Fibroblast of skin of back (primary cell): ENCODE measurements at places on chromosomes 3 and 15.

DNA sequence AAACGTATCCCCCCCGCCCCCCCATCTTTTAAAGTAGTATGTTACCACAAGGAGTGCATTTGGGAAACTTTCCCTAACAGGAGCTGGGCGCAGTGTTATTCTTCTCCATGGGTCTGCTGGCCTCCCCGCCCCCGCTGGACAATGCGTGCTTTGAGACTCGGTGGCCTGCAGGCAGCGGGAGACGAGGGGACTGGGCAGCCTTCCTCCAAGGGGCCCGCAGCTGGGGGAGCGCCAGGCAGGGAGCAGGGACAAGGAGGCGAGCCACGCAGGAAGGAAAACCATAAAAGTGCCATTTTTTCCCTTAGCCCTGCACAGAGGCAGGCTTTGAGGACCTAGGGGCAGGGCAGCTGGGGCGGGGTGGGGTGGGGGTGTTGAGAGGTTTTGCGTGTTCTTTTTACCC lies 14.1 kb downstream of the SOX2 start:
- no peak for DNase-seq

DNA sequence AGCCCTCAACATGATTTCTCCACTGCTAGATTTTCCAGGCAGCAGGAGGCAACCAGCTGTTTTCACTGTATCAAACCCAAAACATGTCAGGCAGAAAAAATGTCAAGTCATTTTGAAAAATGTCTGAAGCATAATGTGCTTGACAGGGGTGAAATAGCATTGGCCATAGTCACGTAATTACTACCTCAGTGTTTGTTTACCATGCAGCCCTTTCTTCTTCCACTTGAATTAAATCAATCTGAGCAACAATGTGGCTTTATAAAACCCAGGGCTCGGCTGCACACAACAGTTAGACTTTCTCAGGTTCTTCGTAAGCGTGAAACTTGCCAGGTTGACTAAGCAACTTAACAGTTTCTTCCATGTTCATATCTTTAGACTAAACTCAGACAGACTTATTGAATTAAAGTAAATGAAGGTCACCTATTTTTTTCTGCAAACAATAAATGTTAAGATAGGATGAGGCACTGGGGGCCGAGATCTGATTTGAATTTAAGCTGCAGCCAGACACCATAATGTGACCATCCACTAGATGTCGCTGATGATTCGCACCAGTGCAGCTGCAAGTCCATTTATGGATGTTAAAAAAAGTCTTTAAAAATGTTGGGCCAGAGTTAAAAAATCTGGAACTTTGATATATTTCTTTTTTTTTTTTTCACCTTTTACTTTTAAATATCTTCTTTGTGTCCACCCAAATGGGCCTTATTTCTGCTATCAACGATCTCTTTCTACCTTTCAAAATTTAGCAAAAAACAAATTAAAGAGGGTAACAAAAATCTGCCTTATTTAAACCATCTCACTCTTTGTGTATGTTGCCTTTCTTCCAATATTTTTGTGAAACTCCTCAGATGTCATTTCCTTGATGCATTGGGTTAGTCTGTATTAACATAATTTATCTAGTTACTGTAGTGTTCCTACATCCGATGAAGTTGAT lies 305.9 kb downstream of the CACNA2D3 start:
- peak; percentile 76 for DNase-seq

DNA sequence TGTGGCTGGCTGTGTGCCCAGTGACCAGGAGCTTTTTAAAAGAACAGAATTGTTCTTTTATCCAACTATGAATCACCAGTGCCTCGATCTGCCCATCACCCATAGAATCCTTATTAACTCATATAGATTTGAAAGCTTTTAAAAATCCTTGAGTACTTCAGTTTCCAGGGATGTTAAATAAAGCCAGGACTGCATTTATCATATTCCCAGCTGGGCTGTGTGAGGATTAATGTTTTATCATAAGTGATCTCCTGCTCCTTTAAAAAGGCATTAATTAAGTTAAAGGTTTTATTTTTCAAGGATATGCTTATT lies 234.0 kb downstream of the MYRIP start:
- DNase-seq, result peak; percentile 73

GRCh38 chr3:63960048-63960711 lies 48.0 kb upstream of the SCAANT1 start:
- DNase-seq, result peak; percentile 71

- no peak for DNase-seq
Measured at GRCh38 chr3:5498981-5499380, 311.5 kb downstream of the EDEM1 start.

DNA sequence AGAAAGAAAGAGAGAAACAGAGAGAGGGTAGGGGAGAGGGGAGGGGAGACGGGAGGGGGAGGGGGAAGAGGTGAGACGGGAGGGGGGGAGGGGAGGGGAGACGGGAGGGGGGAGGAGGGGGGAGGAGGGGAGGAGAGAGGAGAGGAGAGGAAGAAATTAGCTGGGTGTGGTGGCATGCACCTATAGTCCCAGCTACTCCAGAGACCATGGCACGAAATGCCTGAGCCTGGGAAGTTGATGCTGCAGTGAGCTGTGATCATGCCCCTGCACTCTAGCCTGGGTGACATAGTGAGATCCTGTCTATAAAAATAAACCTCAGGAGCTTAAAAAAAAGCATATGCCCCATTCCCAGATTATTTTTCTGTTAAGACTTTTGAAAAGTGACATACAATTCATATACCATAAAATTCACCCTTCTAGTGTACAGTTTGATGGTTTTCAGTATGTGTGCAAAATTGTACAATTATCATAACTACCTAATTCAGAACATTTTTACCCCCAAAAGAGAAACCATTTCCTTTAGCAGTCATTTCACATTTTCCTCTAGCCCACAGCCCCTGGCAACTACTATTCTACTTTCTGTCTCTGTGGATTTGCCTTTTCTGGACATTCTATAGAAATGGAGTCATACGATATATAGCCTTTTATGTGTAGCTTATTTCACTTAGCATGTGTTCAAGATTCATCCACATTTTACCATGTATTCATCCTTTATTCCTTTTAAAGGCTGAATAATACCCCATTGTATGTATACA lies 699.6 kb downstream of the FHIT start:
- no peak for DNase-seq

DNA sequence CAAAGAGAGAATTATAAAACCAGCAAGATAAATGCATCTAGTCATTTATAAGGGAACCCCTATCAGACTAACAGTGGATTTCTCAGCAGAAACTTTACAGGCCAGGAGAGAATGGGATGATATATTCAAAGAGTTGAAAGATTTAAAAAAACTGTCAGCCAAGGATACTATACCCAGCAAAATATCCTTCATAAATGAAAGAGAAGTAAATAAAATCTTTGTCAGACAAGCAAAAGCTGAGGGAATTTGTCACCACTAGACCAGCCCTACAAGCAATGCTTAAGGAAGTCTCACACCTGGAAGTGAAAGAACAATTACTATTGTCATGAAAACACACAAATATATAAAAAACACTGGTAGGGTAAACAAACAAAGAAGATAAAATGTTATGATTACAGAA lies 113.4 kb upstream of the FAM3D start:
- DNase-seq, result no peak

- DNase-seq, result no peak
Measured at GRCh38 chr3:56295161-56295560, 173.1 kb downstream of the ERC2 start.

- no peak for DNase-seq
Measured at GRCh38 chr3:184756151-184757021, 44.5 kb upstream of the MAGEF1 start.

- no peak for DNase-seq
Measured at GRCh38 chr3:72290859-72291638, 506.1 kb upstream of the PROK2 start.

GRCh38 chr3:192501401-192501800 lies 225.9 kb downstream of the FGF12 start:
- DNase-seq, result no peak

DNA sequence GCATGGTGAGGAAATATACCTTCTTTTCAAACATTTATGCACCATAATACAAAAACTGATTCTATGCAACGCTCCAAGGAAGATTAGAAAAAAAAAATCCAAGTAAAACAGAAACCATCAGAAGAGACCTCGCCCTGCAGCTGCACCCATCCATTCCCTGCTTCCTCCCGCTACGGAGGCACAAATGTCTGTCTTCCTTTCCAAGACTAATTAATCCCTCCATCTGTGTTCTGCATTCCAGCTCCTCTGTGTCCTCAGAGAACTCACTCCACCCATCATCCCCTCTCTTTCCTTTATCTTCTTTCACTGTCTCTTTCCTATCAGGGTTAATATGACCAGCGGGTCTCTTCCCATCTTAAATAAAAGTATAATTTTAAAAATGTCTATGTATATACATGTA lies 196.1 kb downstream of the ADAMTSL3 start:
- DNase-seq, result no peak

- DNase-seq, result peak; percentile 74
Measured at GRCh38 chr3:69806735-69807438, 67.6 kb downstream of the MITF start.

DNA sequence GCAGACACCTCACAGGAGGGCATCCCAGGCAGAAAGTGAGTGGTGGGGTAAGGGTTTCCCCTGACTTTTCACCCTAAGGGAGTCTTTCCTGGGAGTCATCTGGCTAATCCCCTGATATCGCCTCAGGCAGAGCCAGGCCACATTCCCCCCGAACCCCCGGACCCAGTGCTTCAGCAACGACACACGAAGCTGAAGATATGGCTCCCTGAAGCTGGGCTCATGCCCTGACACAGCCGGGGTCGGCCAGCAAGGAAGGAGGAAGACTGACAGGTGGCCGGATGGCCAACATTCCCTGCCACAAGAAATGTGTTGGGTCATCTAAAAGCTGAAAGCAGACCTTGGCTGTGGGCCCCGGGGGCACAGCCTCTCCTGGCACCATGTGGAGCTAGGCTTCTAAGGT lies 14.4 kb downstream of the CHST13 start:
- DNase-seq, result no peak

- no peak for DNase-seq
Measured at GRCh38 chr3:172379372-172379771, 68.9 kb downstream of the GHSR start.

DNA sequence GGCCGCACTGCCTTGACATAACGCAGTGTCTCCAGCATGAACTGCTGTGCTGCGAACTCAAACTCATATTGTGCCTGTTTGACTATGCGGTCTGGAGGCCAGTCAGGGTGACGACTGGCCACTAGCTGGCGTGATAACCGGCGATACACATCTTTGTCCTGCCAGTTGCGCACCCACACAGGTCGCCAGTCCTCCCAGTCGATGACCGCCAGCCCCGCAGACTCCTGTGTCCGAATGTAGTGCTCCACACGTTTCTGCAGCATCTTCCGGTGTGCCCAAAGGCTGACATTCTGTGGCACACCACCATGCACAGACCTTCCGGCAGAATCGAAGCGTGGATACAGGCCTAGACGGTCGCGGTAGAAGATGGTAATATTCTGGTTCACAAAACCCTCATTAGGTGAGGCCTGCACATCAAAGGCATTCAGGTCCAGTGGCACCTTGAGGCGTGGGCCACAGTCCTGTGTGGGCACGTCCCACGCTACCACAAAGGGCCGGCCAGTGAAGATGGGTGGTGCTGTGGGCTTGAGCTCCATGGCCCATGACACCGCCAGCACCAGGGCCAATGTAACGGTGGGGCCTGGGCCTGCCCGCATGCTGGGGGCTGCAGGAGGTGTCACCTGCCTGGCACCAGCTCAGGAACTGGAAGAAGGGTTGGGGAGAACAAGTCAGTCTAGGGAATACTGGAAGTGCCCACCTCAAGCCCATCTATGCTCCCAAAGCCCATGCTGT lies 2.5 kb downstream of the HYAL2 start:
- no peak for DNase-seq

GRCh38 chr15:45391746-45392583 lies 13.6 kb upstream of the GATM start:
- DNase-seq, result no peak

GRCh38 chr15:31276596-31277298 lies 49.9 kb upstream of the KLF13 start:
- DNase-seq, result no peak

GRCh38 chr15:45662375-45662774 lies 27.5 kb downstream of the SQOR start:
- no peak for DNase-seq

DNA sequence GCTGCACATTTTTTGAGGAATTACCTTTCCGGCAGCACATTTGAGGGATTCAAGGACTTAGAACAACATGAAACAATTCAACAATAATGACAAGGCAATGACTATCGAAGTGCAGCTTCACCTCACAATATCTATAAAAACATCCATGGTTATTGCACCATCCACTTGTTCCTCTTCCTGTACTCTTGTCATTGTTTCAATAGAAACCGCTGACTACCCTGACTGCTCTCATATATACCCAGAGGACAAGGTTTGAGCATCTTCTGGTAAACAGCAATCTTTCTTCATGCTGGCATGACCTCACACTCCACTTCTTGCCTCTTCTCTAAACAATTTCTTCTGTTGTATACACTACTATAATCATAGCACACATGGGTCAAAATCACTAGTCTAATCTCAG lies 864.9 kb downstream of the FHIT start:
- DNase-seq, result no peak

DNA sequence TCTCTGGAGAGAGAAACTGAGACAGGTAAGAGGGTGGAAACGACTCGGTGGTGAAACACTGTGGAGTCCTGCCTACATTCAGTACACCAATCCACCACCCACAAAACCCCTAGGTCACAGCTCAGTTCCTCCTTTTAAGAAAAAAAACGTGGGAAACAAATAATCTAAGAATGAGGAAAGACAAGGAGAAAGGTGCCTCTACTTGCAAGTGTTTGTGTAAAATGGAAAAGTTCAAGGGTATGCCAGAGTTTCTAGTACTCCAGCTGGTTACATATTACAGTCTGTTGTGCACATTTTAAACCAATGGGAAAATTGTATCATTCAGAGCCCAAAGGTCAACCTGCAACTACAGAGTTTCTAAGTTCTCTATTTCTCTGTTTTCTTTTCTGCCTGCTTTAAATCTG lies 32.2 kb downstream of the HGD start:
- DNase-seq, result no peak

DNA sequence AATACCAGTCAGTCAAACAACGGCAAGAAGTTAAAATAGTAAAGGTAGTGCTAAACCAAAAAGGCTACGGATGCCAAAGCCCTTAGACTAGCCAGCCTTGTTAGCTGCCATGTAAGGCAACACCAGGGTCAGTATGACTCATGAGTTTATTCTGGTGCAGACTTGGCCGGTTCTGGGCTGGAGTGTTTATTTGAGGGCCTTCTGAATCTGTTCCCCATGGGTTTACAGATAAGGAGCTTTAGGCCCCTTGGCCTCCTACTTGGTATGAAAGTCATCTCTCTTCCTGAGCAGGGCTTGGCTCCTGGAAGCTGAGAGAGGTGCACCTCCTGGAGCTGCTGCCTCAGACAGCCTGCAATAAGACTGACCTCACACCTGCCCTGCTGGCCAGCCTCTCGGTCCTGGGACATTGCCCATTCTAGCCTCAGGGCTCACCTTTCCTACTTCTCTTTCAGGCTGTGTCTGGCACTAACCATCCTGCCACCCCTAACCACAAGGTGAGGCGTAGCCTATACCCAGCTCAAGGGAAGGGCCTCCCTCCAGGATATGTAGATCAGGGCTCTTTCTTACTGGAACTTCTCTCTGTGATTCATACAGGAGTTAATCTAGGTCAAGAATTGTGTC lies 10.4 kb upstream of the RTP1 start:
- peak; percentile 90 for DNase-seq

- DNase-seq, result no peak
Measured at GRCh38 chr15:88089024-88089620, 167.4 kb downstream of the NTRK3 start.
